ENCODE measurements at places on chromosomes 6 and 20. TPM values are rescaled to one million over a fixed set of nuclear protein-coding genes. Genes with fewer than 3 reads are reported as not detected.

SLC24A3 gene
- polyA plus RNA-seq: not detected

- DNase-seq: no peak
Measured at GRCh38 chr6:142700032-142700431, 244.9 kb downstream of the HIVEP2 start.

SNPH gene
- polyA plus RNA-seq: 1.5 TPM

- no peak for DNase-seq
Measured at GRCh38 chr20:34124469-34125249, 12.6 kb upstream of the EIF2S2 start.

GRCh38 chr6:10219510-10219909 is 195.4 kb downstream of the TFAP2A start:
- DNase-seq: no peak

GRCh38 chr6:165817771-165818170 is 154.7 kb upstream of the PDE10A start:
- DNase-seq: no peak

GRCh38 chr20:57435498-57436222 is 44.5 kb downstream of the RBM38 start:
- DNase-seq: no peak

GRCh38 chr20:48855046-48855445 is 27.2 kb upstream of the PREX1 start:
- no peak for DNase-seq

DNA sequence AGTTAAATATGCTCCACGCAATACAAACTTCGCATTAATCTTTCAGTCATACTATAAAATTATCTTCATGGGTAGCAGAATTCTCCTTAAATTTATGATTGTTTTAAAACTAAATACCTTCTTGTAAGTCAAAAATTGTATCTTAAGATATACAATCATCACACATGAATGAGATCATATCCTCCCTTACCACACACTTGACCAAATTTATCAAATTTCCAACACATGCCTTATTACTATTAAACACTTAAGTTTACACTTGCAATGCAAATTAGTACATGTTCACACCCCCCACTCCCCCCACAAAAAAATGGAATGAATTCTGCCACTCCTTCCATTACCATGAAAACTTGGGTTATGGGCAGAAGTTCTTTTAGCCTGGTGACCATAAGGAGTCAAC is 13.8 kb downstream of the RANBP9 start:
- DNase-seq: no peak

GRCh38 chr6:153858529-153858928 is 180.5 kb upstream of the OPRM1 start:
- DNase-seq: no peak

GRCh38 chr6:140303218-140303949 is 928.9 kb upstream of the CITED2 start:
- DNase-seq: no peak

DNA sequence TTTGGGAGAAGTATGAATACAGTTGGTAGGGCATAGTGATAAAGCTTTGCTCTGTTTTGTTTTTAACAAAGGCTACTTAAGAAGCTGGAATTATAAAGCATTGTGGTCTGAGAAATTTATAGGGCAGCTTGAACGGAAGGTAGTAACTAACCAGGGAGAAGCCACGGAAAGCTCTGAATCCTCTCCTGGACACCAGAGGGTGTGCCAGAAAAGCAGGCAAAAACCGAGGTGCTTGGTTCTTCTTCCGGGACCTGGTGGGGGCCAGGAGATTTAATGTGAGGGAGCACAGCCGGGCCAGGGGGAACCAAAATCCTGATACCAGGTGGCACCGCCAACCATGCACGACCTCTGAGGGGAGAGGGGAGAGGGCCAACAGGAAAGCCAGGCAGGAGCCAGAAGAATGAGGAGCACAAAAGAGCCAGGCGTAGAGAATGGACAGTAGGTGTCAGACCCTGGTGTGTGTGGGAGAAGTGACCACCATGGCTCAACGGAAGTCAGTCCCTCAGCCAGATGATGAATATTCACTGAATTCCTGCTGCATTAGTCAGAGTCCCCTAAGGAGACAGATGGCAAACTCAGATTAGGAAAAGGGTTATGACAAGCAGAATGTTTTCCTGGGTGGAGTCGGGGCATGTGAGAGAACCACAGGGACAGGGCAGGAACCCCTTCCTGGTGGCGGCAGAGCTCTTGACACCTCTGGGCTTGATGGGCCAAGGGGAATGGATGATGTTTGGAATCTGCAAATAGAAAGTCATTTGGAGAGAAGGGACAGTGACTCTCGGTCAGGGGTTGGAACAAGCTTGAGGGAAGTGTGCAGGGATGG is 262.3 kb downstream of the ZNF217 start:
- DNase-seq: no peak

NOX3 gene
- not detected for polyA plus RNA-seq

GRCh38 chr20:44125332-44126127 is 61.5 kb downstream of the JPH2 start:
- no peak for DNase-seq

BIRC7 gene
- polyA plus RNA-seq: not detected

GRCh38 chr6:42177514-42178364 is 4.6 kb downstream of the GUCA1A start:
- no peak for DNase-seq

DNA sequence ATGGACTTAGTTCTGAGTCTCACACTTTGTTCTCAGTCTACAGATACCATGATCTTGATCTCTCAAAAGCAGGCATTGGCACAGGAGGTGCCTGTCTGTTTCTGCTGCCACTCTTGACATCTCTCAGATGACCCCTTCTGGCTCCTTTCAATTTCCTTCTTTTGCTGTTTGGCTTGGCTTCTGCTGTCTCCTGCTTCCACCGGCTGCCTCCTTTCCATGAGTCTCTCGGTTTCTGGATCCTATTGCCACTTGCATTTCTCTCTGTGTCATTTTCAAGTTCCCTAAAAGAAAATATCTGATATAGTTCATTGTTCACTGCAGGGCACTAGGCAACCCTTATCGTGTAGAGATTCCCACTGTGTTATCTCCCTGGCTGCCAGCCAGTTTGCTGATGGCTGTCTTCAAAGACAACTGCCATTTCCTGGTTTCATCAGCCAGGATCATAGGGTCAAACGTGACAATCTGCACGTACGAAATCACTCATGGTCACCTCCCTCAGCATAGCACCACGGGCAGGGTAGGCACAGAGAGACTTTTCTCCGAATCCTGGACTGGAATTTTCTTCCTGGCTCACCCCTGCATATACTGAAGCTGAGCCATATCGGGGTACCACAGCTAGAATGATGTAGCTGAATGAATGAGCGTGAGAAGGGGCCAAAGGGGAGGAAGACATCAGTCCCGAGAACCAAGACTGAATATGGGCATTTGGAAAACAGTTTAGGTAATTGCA is 144.6 kb upstream of the TMEM170B start:
- no peak for DNase-seq

DSP gene
- 3.6 TPM for polyA plus RNA-seq

DNA sequence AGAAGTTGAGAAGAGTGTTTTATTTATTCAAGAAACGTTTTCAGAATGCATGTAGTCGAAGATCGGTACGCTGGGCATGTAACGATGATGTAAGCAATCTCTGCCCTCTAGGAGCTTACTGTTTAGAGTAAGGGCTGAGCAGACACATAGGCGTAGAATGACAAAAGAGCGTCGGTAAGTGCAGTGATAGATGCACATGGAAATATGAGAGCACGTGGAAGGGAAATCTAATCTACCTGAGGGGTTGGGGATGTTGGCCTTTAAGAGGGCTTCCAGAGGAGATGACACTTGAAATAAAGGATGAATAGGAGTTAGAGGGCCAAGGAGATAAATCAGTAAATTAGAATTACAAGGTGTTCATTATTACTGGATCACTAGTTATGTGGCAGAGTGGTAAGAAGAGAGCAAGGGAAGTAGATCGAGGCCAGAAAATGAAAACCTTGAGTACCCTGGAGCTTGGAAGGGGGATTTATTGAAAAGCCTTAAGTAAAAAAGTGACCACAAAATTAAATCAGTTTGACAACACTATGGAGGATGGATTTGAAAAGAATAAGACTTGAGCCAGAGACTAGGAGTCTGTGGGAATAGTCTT is 782 bp downstream of the TRMT11 start:
- no peak for DNase-seq

- no peak for DNase-seq
Measured at GRCh38 chr20:20266552-20266951, 101.4 kb upstream of the INSM1 start.

DNA sequence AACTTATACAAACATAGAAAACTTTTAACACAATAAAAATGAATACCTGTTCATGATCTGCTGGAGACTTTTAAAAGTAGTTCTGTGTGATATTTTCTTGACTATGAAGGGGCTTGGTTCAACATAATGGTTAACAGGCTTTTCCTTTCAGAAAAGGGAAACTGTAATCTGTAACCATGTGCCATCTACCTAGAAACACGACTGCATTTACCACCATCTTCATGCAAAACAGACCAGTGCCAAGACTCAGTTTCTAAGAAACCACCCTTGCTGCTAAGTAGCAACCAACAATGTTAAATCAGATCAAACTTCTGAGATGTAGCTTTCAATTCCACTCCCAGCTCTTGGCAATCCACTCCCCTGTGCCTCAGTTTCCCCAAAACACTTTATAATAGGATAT is 15.7 kb downstream of the STAU1 start:
- DNase-seq: no peak

GRCh38 chr6:67811239-67812037 is 823.6 kb upstream of the ADGRB3 start:
- no peak for DNase-seq

DNA sequence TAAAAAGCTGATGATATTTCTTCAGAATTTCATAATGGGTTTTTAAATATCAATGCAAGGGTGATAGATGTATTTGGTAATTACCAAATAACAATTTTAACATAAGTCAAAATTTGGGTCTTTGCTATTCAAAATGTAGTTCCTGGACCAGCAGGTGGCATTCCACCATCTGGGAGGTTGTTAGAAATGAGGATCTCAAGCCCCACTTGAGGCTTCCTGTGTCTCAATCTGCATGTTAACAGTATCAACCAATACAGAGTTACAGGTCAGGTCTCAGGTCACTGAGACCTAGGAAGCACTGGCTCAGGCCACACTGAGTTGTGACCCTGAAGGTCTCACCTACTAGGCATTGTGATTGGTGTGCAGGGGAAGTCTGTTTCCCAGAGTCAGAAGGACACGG is 57.2 kb upstream of the MTRF1L start:
- DNase-seq: no peak

- DNase-seq: no peak
Measured at GRCh38 chr6:122422614-122423267, 23.3 kb downstream of the HSF2 start.
